ENCODE measurements at places on chromosomes 4 and X.

GRCh38 chr4:179071131-179071530 is 1628.9 kb upstream of the AGA start:
- DNase-seq, result no peak

DNA sequence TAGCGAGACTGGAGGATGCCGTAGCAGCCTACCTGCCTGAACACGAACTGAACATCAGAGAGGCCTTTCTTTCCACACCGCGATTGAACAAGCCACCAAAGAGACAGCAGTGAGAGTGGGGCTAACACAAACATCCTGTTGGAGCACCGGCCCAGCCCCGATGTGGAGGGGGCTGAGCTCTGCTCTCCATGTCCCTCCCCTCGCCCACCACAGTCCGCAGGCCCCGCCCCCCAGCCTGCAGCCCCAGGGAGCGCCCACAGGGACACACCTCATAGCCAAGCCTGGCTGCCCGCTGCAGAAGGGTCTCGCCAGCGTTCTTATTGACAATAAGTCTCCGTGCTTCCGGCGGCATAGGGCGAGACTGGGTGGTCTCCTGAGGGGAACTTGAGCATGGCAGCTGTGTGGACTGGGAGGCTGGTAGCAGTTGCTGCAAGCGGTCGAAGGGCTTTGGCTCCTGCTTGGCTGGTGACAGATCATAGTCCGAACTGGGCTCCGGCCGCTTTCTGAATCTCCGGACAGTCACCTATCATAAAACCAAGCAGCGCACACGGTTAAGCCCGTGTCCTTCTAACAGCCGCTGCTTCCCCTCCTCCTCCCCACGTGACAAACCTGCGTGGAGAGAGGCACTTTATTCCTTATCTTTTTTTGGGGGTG is 35.8 kb downstream of the BCOR start:
- no peak for DNase-seq

- no peak for DNase-seq
These were observed 884 bp downstream of the CCDC120 start for GRCh38 chrX:49059681-49060085.

- no peak for DNase-seq
These were observed 47.5 kb downstream of the UCHL1 start for GRCh38 chr4:41304221-41304620.

DNA sequence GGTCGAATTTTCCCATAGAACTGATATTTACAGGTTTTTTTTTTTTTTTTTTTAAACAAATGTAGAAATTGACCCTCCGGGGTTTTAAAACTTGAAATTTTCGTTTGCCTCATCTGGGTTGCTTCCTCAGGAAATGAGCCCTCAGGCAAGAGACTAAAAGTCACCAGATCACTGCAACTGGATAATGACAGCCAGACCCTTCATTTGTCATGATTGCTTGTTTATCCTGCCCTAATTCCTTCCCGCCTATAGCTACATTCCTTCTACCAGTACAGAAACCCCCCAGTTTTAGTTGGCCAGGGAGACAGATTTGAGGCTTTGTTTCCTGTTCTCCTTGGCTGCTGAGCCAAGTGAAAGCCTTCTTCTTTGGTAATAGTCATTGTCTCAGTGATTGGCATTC is 44.0 kb upstream of the IGFBP7 start:
- DNase-seq, result no peak

DNA sequence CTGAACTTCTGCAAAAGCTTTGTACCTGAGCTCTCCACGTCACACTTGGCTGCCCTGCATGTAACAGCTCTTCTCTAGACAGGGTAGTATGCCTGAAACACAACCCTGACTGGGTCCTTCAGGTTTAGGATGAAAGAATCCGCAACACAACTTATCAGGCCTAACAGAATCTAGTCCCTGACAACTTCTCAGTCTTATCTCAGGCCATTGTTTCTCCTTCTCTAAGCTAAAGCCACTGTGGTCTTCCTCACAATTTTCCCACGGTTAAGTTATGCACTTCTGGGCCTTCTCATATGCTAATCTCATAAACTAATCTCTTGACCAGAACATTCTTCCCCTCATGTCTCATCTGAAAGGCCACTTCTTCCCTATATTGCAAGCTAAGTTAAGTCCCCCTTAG is 10.8 kb upstream of the TMPRSS11B start:
- DNase-seq, result no peak

DNA sequence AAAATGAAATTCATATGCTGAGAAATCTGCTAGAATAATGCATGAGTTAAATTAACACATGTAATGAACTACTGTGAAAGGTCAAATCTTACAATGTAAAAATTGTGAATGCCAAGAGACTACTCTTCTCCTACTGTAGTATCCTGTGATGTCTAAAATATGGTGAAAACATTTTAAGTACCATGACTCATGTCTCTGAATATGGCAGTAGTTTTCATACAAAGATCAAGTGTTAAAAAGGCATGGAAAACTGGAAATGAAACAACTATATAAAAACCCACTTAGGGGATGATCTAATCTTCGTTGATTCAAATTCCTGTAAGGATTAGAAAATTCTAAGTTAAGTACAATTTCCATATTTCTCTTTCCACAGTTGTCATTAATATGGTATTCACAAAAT is 221.3 kb downstream of the PPP3CA start:
- no peak for DNase-seq

GRCh38 chrX:110402091-110402849 is 43.6 kb downstream of the RTL9 start:
- no peak for DNase-seq

- DNase-seq, result no peak
These were observed 359.8 kb upstream of the CTSO start for GRCh38 chr4:156313497-156313896.

GRCh38 chr4:184978211-184978610 is 40.1 kb upstream of the HELT start:
- no peak for DNase-seq

Data from stimulated activated CD4-positive, alpha-beta T cell treated with anti-CD3 and anti-CD28 coated beads, Interleukin-1b, Interleukin-23, amount 100 ng/mL, for 1 hour (primary cell).